NCI-H345 (cell line): ENCODE measurements at places on chromosomes 12 and 14.

DNA sequence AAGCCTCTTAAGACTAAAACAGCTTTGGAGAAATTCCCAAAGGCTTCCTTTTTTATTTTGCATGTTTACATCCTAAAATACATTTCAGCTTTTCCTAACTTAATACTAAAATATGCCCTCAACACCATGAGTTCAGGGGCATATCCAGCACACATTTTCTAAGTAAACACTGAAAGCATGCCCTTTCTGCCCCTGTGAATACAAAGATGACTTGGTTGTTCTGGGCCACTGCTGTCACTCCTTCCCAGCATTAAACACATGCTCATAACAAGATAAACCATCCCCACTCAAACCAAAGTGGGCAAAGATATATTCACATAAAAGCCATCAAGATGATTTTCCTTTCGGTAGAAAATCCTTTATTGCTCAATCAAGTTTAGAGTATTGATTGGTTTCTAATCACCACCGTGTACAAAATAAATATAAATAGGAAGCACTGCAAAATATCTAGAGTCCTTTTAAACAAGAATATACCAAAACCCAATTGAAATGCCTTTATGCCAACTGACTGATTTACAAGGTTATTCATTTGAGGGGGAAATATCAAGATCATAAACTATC, 1.9 kb downstream of the CCNB1IP1 start:
- no peak for DNase-seq

DNA sequence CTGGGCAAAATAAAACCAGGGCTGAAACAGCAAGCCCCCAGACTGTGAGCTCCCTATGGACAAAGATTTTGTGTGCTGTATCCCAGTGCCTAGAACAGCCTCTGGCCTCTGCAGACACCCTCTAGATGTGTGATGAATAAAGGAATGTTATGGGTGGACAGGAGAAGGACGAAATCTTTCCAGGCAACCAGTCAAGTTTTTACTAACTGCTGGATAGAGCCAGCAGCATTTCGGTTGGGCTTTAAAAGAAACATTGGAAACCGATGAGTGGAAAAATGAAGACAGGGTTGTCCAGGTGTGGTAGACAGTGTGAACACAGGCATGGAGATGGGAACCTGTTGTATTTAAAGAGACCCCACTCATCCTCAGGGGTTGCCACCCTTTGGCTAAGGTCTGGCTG, 4.0 kb downstream of the CHGA start:
- DNase-seq = no peak

- no peak for DNase-seq
Measured at GRCh38 chr12:31371256-31371620, 45.3 kb upstream of the SINHCAF start.

GRCh38 chr12:120284381-120284780, 7.3 kb downstream of the RNU4-2 start:
- no peak for DNase-seq

DNA sequence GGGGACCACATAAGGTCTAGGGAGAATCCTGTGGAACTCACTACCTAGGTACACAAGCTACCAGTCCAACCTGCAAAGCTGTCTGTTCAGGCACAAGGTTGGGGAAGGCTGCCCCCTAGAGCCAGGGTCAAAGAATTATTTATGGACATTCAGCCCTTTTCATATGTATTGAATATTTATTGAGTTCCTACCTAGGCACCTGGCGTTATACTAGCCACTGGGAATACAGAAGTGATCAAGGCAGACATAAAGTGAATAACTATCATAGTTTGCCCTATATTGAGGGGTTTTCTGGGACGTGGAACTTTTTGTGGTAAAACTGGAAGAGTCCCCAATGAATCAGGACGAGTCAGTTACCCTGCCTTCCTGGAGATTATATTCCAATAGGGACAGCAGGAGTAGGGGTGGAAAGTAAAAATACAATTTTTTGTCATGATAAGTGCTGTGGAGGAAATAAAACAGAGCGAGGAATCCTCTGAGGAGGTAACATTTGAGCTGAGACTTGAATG, 5.8 kb upstream of the SLC48A1 start:
- DNase-seq = no peak

DNA sequence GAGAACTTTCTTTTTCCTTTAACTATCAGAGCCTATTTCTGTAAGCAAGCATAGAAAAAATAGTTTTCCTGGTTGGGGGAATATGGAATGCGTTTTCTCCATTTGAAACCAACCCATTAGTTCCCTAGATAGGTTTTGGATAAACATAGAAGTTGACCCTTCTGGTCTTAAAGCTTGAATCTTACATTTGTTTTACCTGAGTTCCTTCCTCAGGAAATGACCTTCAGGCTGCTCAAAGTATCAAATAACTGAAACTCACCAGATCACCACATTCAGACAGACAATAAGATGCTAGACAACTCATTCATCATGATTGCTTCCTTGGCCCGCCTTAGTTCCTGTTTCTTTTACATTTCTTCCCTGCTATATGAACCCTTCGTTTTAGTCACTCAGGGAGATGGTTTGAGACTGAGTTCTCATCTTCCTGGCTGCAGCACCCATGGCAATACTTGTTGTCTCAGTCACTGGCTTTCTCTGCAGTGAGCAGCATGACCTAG, 52.2 kb downstream of the LRP6 start:
- no peak for DNase-seq
